Cardiac fibroblast (primary cell): ENCODE measurements at places on chromosomes 7 and 10.

DNA sequence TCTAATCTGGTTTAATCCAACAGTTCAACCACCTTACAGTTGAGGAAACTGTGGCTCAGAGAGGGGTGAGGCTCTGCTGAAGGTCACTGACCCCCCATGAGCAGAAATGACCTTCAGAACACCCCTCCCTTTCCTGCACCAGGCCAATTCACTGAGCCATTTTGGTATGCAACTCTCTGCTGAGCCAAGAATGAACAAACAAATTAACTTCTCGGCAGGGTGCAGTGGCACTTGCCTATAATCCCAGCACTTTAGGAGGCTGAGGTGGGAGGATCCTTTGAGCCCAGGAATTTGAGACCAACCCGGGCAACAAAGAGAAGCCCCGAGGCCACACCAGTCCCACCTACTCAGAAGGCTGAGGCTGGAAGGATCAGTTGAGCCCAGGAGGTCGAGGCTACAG, 29.8 kb downstream of the PDGFA start:
- DNase-seq = no peak

DNA sequence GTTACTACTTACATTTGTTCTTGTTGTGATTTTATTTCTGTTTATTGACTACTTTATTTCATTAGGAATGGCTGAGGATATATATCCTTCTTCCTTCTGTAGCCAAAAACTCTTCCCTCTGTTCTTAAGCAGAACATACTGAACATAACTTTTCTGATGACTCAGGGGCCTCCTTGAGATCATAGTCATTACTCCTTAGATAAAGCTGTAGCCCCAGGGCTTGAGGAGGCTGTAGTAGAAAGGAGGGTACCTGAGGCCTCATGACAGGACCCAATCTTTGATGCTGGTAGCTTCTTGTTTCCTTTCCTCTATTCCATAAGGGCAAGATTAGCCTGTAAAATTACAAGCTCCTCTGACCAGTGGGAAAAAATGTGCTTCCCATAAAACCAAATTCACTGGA, 41.2 kb upstream of the FGFR2 start:
- DNase-seq = no peak

GRCh38 chr7:156752367-156753228, 112.0 kb downstream of the RNF32 start:
- no peak for DNase-seq

- DNase-seq = no peak
Measured at GRCh38 chr10:127715249-127715648, 21.7 kb upstream of the FOXI2 start.

DNA sequence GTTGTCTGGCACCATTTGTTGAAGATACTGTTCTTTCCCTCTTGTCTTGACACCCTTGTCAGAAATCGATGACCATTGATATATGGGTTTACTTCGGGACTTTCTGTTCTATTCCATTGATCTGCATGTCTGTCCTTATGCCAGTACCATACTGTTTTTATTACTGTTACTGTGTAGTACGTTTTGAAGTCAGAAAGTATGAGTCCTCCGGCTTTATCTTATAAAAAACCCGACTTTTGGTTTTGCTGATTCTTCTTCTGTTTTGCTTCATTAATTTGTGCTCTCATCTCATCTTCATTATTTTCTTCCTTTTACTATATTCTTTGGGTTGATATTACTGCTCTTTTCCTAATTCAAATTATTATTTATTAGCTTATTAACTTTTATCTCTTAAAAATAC, 52.4 kb downstream of the MAPK8 start:
- DNase-seq = no peak
